ENCODE measurements at places on chromosomes 1 and 21. TPM values are rescaled to one million over a fixed set of nuclear protein-coding genes. Genes with fewer than 3 reads are reported as not detected.

ALX3 gene
- polyA plus RNA-seq = not detected

SLC9C2 gene
- polyA plus RNA-seq = not detected

AMPD1 gene
- not detected for polyA plus RNA-seq

CD34 gene
- polyA plus RNA-seq = not detected

USH2A gene
- 0.20 TPM for polyA plus RNA-seq

SPRR3 gene
- not detected for polyA plus RNA-seq

NUDT17 gene
- 3.6 TPM for polyA plus RNA-seq

OR2T6 gene
- not detected for polyA plus RNA-seq

KRTAP13-2 gene
- polyA plus RNA-seq = not detected

PDC gene
- polyA plus RNA-seq = not detected

RCC2 gene
- polyA plus RNA-seq = 2.0 TPM

CLCC1 gene
- 24.1 TPM for polyA plus RNA-seq

TPTE gene
- polyA plus RNA-seq = not detected

PRKCZ gene
- polyA plus RNA-seq = 12.0 TPM

UCHL5 gene
- polyA plus RNA-seq = 73.1 TPM

EFCAB14 gene
- 17.9 TPM for polyA plus RNA-seq

GJA9 gene
- polyA plus RNA-seq = not detected

RAP1GAP gene
- 9.3 TPM for polyA plus RNA-seq

RAB25 gene
- not detected for polyA plus RNA-seq

ERI3 gene
- 104 TPM for polyA plus RNA-seq

SERPINC1 gene
- polyA plus RNA-seq = not detected

AMY1B gene
- polyA plus RNA-seq = not detected
